GM23338 (cell line): ENCODE measurements at places on chromosomes 12 and 14. TPM values are rescaled to one million over a fixed set of nuclear protein-coding genes. Genes with fewer than 3 reads are reported as not detected.

Gene IL31
- total RNA-seq, result not detected in 2 replicates

Gene MIP
- not detected in 2 replicates for total RNA-seq

Gene OAS2
- total RNA-seq, result not detected in 2 replicates

- H3K27ac ChIP-seq, result no peak overlapping the region
- no peak for DNase-seq
- H3K4me3 ChIP-seq, result no peak overlapping the region
These were observed 24.0 kb downstream of the DICER1 start for GRCh38 chr14:95133282-95133681.

DNA sequence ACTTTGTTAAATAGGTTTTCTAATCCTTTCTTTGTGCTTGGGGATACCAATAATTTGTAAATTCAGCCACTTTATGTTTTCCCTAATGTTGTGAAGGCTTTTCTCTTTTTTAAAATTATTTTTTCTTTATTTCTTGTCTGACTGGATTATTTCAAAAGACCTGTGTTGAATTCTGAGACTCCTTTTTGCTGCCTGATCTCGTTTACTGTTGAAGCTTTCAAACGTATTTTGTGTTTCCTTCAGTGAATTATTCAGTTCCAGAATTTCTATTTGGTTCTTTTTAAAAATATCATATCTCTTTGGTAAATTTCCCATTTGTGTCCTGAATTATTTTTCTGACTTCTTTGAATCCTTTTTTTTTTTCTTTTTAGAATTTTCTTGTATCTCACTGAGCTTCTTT is 241.6 kb downstream of the LRIG3 start:
- H3K4me3 ChIP-seq, result no peak overlapping the region
- DNase-seq, result no peak
- H3K27me3 ChIP-seq, result no peaks in the 10 kb centered on the region
- H3K36me3 ChIP-seq, result no peaks in the 10 kb centered on the region
- H3K27ac ChIP-seq, result no peak overlapping the region

DNA sequence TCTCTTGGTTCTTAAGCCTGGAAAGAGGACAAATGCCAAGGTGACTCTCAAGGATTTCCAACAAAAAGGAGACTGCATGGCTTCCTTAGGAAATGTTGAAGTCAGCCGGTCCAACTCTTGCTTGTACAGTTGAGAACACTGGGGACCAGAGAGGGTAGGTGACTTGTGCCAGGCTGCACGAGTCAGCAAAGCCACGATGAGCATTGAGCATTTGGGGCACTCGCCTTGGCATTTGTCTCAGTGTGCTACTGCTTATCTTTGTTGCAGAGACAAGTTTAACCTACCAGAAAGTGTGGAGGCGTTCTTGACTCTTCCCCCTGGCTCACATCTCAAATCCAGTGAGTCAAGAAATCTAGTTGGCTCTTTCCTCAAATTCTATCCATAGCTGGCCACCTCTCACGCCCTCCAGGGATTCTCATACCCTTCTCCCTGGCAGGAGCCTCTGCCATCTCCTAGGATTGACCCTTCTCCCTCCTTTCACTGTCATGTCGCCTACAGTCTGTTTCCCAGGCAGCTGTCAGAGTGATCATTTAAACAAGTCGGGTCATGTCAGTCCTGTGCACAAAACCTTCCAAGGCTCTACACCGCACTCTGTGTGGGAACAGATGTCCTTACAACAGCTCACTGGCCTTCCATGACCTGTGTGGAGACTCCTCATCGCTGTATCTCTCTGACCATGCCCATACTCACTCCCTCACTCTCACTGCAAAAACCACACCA is 17.2 kb upstream of the KRT83 start:
- H3K27me3 ChIP-seq, result no peaks in the 10 kb centered on the region
- peaks cover 7% of the 10 kb centered on the region; the same call in 1 of the 2 replicates for H3K4me1 ChIP-seq
- DNase-seq, result no peak
- H3K36me3 ChIP-seq, result no peaks in the 10 kb centered on the region
- H3K4me3 ChIP-seq, result no peak overlapping the region
- H3K27ac ChIP-seq, result no peak overlapping the region

GRCh38 chr12:2168808-2169207 is 116.0 kb downstream of the CACNA1C start:
- H3K4me1 ChIP-seq, result no peaks in the 10 kb centered on the region
- no peak overlapping the region for H3K4me3 ChIP-seq
- no peak overlapping the region for H3K27ac ChIP-seq
- no peak for DNase-seq

- H3K36me3 ChIP-seq, result no peaks in the 10 kb centered on the region
- H3K27ac ChIP-seq, result no peak overlapping the region
These were observed 249.3 kb upstream of the AVPR1A start for GRCh38 chr12:63400318-63400717.

- H3K27ac ChIP-seq, result no peak overlapping the region
- no peaks in the 10 kb centered on the region for H3K27me3 ChIP-seq
- no peak overlapping the region for H3K4me3 ChIP-seq
- peaks cover 33% of the 10 kb centered on the region for H3K4me1 ChIP-seq
These were observed 34.0 kb upstream of the AP4S1 start for GRCh38 chr14:30991408-30991807.

GRCh38 chr12:111732786-111733185 is 33.9 kb upstream of the ALDH2 start:
- no peak overlapping the region for H3K4me3 ChIP-seq
- H3K36me3 ChIP-seq, result no peaks in the 10 kb centered on the region
- no peak for DNase-seq
- H3K27me3 ChIP-seq, result no peaks in the 10 kb centered on the region
- H3K27ac ChIP-seq, result no peak overlapping the region
- H3K4me1 ChIP-seq, result no peaks in the 10 kb centered on the region

DNA sequence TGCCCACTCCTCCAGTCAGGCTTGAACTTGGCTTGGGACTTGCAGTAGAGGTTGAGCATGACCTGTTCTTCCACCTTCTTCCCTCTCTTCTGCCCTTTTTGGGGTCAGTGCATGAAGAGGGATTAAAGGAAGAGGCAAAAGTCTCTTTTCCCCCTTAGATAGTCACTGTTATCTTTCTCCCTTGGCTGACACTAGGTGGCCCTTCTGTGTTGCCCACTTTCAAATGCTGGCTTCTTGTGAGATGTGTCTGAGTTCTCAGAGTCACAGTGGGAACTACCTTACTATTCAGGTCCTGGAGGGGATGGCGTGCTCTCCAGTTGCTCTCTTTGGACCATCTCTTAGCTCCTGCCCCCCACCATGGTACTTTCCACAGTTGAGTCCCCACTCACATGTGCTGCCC is 73.6 kb downstream of the GPR65 start:
- no peaks in the 10 kb centered on the region for H3K36me3 ChIP-seq
- H3K27me3 ChIP-seq, result no peaks in the 10 kb centered on the region
- no peaks in the 10 kb centered on the region for H3K4me1 ChIP-seq

GRCh38 chr12:85632390-85632789 is 203.8 kb downstream of the RASSF9 start:
- no peaks in the 10 kb centered on the region for H3K27me3 ChIP-seq
- DNase-seq, result no peak
- H3K36me3 ChIP-seq, result no peaks in the 10 kb centered on the region
- H3K27ac ChIP-seq, result no peak overlapping the region

Gene NRDE2
- total RNA-seq, result 8.6 and 9.8 TPM in 2 replicates

Gene FAM186B
- total RNA-seq, result 0.08 and 0.38 TPM in 2 replicates

DNA sequence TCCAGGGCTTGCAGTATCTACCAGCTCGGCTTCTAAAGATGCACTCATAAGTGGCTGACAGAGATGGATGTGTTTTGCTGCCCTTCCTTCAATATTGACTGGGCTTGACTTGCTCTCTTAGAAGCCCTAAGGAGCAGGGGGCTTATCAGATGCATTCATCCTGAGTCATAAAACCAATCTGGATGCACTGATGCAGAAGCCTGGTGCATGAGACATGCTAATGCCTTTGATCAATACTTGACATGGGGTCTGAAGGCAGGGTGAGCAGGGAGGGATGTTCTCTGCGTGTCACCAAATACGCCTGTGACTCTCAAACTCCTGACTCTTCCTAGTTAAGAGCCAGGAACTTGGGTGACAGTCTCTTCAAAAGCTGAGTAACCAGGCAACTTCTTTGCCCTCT is 77.8 kb upstream of the HSPB8 start:
- H3K4me3 ChIP-seq, result no peak overlapping the region
- H3K4me1 ChIP-seq, result no peaks in the 10 kb centered on the region
- H3K27ac ChIP-seq, result no peak overlapping the region
- H3K27me3 ChIP-seq, result no peaks in the 10 kb centered on the region
- no peaks in the 10 kb centered on the region for H3K36me3 ChIP-seq
- no peak for DNase-seq

DNA sequence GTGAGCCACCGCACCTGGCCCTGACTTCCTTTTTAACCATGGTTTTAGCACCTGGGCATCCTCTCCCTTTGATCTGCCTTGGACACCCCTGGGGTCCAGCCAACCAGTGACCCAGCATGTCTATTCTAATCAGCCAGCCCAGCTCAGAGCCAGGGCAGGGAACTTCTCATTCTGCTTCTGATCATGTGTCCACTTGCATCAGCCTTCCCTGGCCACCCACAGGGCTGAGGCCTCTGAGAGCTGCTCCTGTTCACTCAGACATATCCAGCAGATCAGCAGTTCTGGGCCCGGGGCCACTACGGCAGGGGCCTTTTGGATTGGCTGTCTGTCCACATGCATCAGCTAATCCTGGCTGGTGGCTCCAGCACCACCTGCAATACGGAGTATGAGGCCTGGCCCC is 117.9 kb upstream of the MAP1LC3B2 start:
- H3K4me3 ChIP-seq, result no peak overlapping the region
- no peaks in the 10 kb centered on the region for H3K27me3 ChIP-seq
- H3K36me3 ChIP-seq, result no peaks in the 10 kb centered on the region
- DNase-seq, result no peak

DNA sequence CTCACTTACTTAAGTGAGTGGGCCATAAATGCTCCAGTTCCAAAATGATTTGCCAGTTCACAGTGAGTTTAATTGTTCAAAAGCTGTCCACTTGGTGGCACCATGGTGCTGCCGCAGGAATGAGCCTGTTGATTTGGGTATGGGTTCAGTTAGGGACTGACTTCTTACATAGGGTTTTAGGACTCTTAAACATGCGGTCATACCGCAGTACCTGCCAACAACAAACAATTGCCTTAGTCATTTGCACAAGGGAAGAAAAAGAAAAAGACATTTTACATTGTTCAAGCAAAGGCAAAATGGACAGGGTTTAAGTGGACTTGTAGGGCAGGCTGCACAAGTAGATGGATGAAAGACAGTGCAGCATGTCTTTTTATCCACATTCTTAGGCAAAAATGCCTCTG is 80.0 kb upstream of the DBX2 start:
- peak; percentile 83 for DNase-seq
- no peaks in the 10 kb centered on the region for H3K4me1 ChIP-seq
- no peak overlapping the region for H3K27ac ChIP-seq
- H3K27me3 ChIP-seq, result no peaks in the 10 kb centered on the region

DNA sequence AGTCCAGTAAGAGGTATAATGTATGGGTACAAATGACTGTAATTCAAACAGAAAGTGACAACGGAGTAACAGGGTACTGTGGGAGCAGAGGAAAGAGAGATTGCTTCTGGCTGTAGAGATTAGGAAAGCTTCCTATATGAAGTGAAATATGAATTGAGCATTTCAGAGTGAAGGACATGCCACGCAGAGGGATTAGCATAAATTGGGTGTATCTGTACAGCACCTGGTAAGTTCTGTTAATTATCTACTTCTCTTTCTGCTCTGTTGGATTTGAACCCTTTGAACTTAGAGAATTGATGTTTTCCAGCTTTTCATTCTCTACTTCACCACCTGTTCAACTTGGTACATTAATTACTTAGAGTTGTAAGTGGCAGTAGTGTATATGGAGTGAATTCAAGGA is 8.8 kb downstream of the STK38L start:
- no peak overlapping the region for H3K27ac ChIP-seq
- H3K36me3 ChIP-seq, result no peaks in the 10 kb centered on the region; the same call in 1 of the 2 replicates
- no peaks in the 10 kb centered on the region for H3K27me3 ChIP-seq
- no peak overlapping the region for H3K4me3 ChIP-seq

DNA sequence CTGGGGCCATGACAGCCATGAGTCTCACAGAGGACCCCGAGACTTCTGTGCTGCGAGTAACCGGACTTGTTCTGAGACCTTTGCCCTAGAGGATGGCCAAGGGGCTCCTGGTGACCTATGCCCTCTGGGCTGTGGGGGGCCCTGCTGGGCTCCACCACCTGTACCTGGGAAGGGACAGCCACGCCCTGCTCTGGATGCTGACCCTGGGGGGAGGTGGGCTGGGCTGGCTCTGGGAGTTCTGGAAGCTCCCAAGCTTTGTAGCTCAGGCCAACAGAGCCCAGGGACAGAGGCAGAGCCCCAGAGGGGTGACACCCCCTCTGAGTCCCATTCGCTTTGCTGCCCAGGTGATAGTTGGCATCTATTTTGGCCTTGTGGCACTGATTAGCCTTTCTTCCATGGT is 2.1 kb downstream of the DNAJC22 start:
- peaks cover 88% of the 10 kb centered on the region for H3K27me3 ChIP-seq
- H3K36me3 ChIP-seq, result no peaks in the 10 kb centered on the region
- H3K4me3 ChIP-seq, result no peak overlapping the region
- H3K27ac ChIP-seq, result no peak overlapping the region
- DNase-seq, result no peak

- H3K4me1 ChIP-seq, result peaks cover 19% of the 10 kb centered on the region
- DNase-seq, result no peak
- H3K27me3 ChIP-seq, result 0 out of 2 replicates have a peak, but pooled peaks cover 7% of the 10 kb centered on the region
- no peak overlapping the region for H3K4me3 ChIP-seq
- H3K27ac ChIP-seq, result no peak overlapping the region
- H3K36me3 ChIP-seq, result no peaks in the 10 kb centered on the region
These were observed 22.2 kb upstream of the TCL1B start for GRCh38 chr14:95664066-95664465.

Gene SIX1
- total RNA-seq, result 0.35 and 0.78 TPM in 2 replicates

DNA sequence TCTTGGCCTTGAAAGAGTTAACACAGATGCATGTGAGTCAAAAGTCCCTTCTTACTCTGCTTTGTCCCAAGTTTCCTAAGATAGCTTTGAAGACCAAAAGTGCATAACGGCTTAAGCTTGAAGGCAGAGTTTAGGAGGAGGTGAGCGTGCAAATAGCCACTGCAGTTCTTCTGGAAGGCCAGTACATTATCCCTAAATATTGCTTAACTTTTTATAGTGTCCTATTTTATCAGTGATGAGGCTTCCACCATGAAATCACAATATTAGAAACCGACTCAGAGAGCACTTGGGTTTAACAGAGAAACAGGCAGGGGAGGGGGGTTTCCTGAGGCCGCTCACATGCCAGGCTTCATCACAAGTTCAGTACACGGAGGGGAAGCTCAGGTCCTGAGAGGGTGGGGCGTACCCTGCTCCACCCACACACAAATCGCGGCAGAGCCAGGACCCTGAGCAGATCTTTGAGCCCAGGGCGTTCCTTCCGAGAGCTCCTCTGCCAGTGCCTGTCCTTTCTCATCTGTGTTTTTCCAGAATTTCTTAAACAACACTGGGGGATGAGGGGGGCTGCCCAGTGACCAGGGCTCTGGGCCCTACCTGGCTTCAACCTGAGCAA is 26.8 kb upstream of the BDKRB2 start:
- no peaks in the 10 kb centered on the region for H3K36me3 ChIP-seq
- H3K4me3 ChIP-seq, result no peak overlapping the region
- no peaks in the 10 kb centered on the region; the same call in 1 of the 2 replicates for H3K4me1 ChIP-seq
- no peaks in the 10 kb centered on the region for H3K27me3 ChIP-seq
- no peak for DNase-seq

Gene KRT78
- total RNA-seq, result not detected in 2 replicates

- H3K4me3 ChIP-seq, result no peak overlapping the region
- no peak for DNase-seq
- no peaks in the 10 kb centered on the region; the same call in 1 of the 2 replicates for H3K36me3 ChIP-seq
- no peaks in the 10 kb centered on the region for H3K4me1 ChIP-seq
- no peaks in the 10 kb centered on the region for H3K27me3 ChIP-seq
- H3K27ac ChIP-seq, result no peak overlapping the region
These were observed 183.0 kb downstream of the ERC1 start for GRCh38 chr12:1173781-1174617.
